H1 (cell line): ENCODE measurements at places on chromosomes 5 and 9. TPM values are rescaled to one million over a fixed set of nuclear protein-coding genes. Genes with fewer than 3 reads are reported as not detected.

DNA sequence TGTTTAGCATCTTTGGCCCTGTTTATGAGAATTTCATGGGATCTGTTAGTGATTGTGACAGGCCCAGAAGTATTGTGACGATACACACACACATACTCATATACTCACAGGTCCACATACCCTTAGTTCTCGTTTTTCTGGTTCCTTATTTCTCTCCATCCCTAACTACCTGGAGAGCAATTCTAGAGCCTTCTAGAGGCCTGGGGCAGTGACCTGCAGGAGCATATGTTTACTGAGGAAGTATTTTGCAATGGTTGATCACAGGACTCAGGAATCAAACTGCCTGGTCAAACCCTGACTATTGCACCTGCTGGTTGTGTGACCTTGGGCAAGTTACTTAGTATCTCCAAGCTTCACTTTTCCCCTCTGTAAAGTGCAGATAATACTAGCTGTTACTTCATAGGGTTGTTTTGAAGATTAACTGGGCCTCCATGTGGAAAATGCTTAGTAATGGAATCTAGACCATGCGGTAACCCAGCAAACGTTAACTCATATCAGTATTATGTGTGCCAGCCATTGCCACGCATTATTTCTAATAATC lies 8.7 kb downstream of the PAPPA start:
- no peaks in the 10 kb centered on the region for H3K36me3 ChIP-seq
- H3K27me3 ChIP-seq, result peaks cover 1% of the 10 kb centered on the region
- DNase-seq, result no peak
- H3K27ac ChIP-seq, result no peak overlapping the region
- peaks cover 7% of the 10 kb centered on the region; the same call in 1 of the 2 replicates for H3K4me1 ChIP-seq

The KCNIP1 gene
- 0.52 TPM in 2 replicates for total RNA-seq

The PTRH1 gene
- 11.1 and 11.2 TPM in 2 replicates for total RNA-seq

GRCh38 chr5:92885950-92886349 lies 695.1 kb downstream of the NR2F1-AS1 start:
- no peaks in the 10 kb centered on the region for H3K27me3 ChIP-seq
- no peak overlapping the region for H3K27ac ChIP-seq
- no peaks in the 10 kb centered on the region for H3K36me3 ChIP-seq
- peak; percentile 39 for DNase-seq

DNA sequence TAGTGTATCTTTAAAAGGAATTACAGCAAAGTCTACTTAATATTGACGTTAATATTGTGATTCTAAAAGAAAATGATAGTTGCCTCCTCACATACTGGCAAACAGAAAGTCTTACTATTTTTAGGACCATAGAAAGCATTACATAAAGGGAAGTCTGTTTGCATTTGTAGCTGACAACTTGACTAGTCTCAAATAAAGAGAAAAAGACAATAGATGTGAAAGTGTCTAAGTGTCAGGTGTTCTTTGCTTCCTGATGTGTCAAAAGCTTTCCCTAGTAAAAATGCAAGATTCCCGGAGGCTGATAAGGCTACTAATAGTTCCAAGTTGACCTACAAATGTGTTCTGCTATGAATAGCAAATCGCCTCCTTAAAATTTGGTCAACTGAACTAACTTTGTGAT lies 259.7 kb downstream of the CDH10 start:
- no peak overlapping the region for H3K27ac ChIP-seq
- no peak for DNase-seq
- no peak overlapping the region for H3K4me3 ChIP-seq
- H3K27me3 ChIP-seq, result no peaks in the 10 kb centered on the region

DNA sequence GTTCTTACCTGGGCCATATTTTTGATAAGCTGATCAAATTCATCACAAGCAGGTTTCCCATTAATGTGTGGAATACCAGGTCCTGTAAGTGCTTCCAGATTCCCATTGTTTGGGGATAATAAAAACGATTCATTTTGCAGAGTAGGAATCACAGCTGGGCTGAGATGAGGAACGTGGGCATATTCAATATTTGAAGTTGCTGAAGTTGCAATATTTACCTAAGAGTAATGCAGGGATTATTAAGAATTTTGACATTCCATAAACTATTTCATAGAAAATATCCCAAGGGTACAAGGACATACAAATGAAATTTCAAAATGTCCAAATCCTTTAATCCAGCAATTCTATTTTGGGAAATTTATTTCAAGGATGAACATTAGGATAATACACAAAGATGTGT lies 55.1 kb downstream of the MPDZ start:
- no peak overlapping the region for H3K27ac ChIP-seq
- H3K36me3 ChIP-seq, result no peaks in the 10 kb centered on the region
- no peaks in the 10 kb centered on the region for H3K4me1 ChIP-seq
- no peak for DNase-seq
- no peak overlapping the region for H3K4me3 ChIP-seq

- DNase-seq, result no peak
- no peaks in the 10 kb centered on the region for H3K36me3 ChIP-seq
- no peaks in the 10 kb centered on the region for H3K27me3 ChIP-seq
Measured at GRCh38 chr5:125891061-125891725, 532.0 kb upstream of the GRAMD2B start.

The ARAP3 gene
- 45.7 and 48.6 TPM in 2 replicates for total RNA-seq

DNA sequence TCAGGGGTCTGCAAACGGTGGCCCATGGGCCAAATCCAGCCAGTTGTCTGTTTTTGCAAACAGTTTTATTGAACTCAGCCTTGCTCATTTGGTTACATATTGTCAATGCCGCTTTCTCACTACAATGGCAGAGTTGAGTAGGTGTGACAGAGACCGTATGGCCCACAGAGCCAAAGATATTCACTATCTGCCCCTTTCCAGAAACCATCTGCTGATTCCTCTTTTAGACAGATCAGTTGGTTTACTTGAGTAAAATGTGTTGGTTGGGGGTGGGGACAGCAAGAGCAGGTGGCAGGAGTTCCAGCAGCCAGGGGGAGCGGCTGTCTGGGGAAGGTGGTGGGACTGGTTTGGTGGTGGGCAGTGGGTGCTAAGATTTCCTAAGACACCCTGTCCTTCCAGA lies 54.8 kb downstream of the COL27A1 start:
- H3K36me3 ChIP-seq, result no peaks in the 10 kb centered on the region; the same call in 1 of the 2 replicates
- H3K27me3 ChIP-seq, result no peaks in the 10 kb centered on the region
- H3K27ac ChIP-seq, result no peak overlapping the region
- DNase-seq, result no peak

The SHOC1 gene
- not detected in 2 replicates for total RNA-seq

- no peak overlapping the region for H3K27ac ChIP-seq
- H3K4me1 ChIP-seq, result no peaks in the 10 kb centered on the region; the same call in none of the 2 replicates
- no peak overlapping the region for H3K4me3 ChIP-seq
- H3K27me3 ChIP-seq, result peaks cover 2% of the 10 kb centered on the region; the same call in 1 of the 2 replicates
Measured at GRCh38 chr5:150057996-150058395, 28.4 kb downstream of the CSF1R start.

- H3K27me3 ChIP-seq, result no peaks in the 10 kb centered on the region
- DNase-seq, result no peak
- no peak overlapping the region for H3K4me3 ChIP-seq
- H3K36me3 ChIP-seq, result no peaks in the 10 kb centered on the region
- no peak overlapping the region for H3K27ac ChIP-seq
- H3K4me1 ChIP-seq, result no peaks in the 10 kb centered on the region
Measured at GRCh38 chr9:137972355-137972987, 94.9 kb downstream of the CACNA1B start.

GRCh38 chr5:37714756-37715155 lies 125.1 kb downstream of the GDNF start:
- H3K4me3 ChIP-seq, result no peak overlapping the region
- H3K27me3 ChIP-seq, result no peaks in the 10 kb centered on the region
- H3K27ac ChIP-seq, result no peak overlapping the region
- no peaks in the 10 kb centered on the region for H3K4me1 ChIP-seq
- H3K36me3 ChIP-seq, result no peaks in the 10 kb centered on the region

GRCh38 chr5:23627976-23628375 lies 120.6 kb downstream of the PRDM9 start:
- no peaks in the 10 kb centered on the region for H3K36me3 ChIP-seq
- DNase-seq, result no peak
- no peaks in the 10 kb centered on the region for H3K4me1 ChIP-seq
- H3K27ac ChIP-seq, result no peak overlapping the region
- no peak overlapping the region for H3K4me3 ChIP-seq

DNA sequence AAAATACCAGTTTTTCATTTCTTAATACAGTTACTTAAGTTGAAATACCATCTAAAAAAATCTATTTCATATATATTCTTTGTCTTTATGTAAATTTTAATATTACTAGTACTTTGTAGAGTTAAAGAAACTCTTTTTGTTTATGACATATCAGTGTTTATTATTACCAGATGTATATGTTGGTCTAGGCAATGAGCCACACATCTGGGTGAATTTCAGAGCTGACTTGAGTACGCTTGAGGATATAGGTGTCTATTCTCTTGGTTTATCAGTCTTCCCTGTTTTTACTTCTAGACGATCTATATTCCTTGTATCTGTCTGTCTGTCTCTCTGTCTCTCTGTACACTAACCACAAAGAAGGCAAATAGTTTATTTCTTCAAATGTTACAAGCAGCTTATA lies 2.9 kb downstream of the SMAD5 start:
- H3K36me3 ChIP-seq, result no peaks in the 10 kb centered on the region; the same call in 1 of the 2 replicates
- H3K4me3 ChIP-seq, result no peak overlapping the region
- DNase-seq, result no peak
- H3K27me3 ChIP-seq, result no peaks in the 10 kb centered on the region

DNA sequence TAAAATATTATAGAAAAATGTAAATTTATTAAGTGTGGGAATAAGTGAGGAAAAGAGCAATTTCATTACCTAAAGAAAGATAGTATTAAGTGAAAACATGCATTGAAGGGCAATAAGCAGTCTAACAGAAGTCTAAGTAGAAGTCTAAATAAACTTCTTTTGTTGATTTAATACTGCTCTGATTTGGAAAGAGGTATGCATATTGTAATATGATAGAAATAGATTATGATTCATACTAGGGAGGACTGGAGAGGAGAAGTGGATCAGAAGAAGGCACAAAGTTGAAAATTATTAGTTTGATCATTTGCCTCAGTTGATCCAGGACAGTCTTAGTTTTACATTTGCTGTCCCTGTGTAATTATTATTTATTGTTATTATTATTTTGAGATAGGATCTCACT lies 6.6 kb upstream of the ERBIN start:
- H3K4me3 ChIP-seq, result no peak overlapping the region
- peaks cover 6% of the 10 kb centered on the region for H3K27me3 ChIP-seq
- H3K36me3 ChIP-seq, result no peaks in the 10 kb centered on the region
- DNase-seq, result no peak

GRCh38 chr5:135445306-135445985 lies 1.7 kb downstream of the DCANP1 start:
- DNase-seq, result no peak
- no peaks in the 10 kb centered on the region for H3K27me3 ChIP-seq
- no peaks in the 10 kb centered on the region for H3K4me1 ChIP-seq
- no peak overlapping the region for H3K4me3 ChIP-seq

- H3K36me3 ChIP-seq, result peaks cover 16% of the 10 kb centered on the region
- no peak overlapping the region for H3K4me3 ChIP-seq
- no peaks in the 10 kb centered on the region for H3K27me3 ChIP-seq
- DNase-seq, result no peak
Measured at GRCh38 chr5:37029436-37029835, 152.9 kb downstream of the NIPBL start.

DNA sequence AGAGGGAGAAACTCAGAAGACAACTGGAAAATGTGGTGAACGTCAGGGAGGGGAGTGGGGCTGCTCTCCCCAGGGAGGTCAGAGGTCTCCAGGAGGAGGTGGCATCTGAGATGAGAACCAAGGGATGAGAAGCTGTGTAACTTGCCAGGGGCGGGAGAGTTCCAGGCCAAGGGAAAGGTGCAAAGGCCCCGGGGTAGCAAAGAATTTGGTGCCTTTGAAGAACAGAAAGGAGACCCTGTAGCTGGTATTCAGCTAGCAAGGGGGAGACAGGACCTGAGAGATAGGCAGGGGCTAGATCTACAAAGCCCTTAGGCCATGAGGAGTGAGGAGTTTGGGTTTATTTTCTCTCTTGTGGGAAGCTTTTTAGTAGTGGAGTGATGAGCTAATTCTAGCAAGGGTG lies 3.3 kb downstream of the DNM1 start:
- peaks cover 3% of the 10 kb centered on the region for H3K4me1 ChIP-seq
- H3K4me3 ChIP-seq, result no peak overlapping the region
- H3K27ac ChIP-seq, result no peak overlapping the region
- no peaks in the 10 kb centered on the region for H3K27me3 ChIP-seq
- no peak for DNase-seq
- H3K36me3 ChIP-seq, result no peaks in the 10 kb centered on the region

GRCh38 chr9:38125889-38126288 lies 56.9 kb upstream of the SHB start:
- H3K27me3 ChIP-seq, result no peaks in the 10 kb centered on the region
- H3K4me3 ChIP-seq, result no peak overlapping the region
- H3K4me1 ChIP-seq, result no peaks in the 10 kb centered on the region
- H3K27ac ChIP-seq, result no peak overlapping the region
- no peak for DNase-seq

- no peak overlapping the region for H3K4me3 ChIP-seq
- DNase-seq, result no peak
- H3K36me3 ChIP-seq, result no peaks in the 10 kb centered on the region
- no peak overlapping the region for H3K27ac ChIP-seq
Measured at GRCh38 chr5:177389241-177390169, 5.3 kb downstream of the SLC34A1 start.

The PLEKHG4B gene
- total RNA-seq, result 42.9 and 43.6 TPM in 2 replicates

The DDX4 gene
- total RNA-seq, result 0.15 TPM in 1 of 2 replicates, not detected in the other

The DRD1 gene
- total RNA-seq, result 0.08 and 0.19 TPM in 2 replicates

DNA sequence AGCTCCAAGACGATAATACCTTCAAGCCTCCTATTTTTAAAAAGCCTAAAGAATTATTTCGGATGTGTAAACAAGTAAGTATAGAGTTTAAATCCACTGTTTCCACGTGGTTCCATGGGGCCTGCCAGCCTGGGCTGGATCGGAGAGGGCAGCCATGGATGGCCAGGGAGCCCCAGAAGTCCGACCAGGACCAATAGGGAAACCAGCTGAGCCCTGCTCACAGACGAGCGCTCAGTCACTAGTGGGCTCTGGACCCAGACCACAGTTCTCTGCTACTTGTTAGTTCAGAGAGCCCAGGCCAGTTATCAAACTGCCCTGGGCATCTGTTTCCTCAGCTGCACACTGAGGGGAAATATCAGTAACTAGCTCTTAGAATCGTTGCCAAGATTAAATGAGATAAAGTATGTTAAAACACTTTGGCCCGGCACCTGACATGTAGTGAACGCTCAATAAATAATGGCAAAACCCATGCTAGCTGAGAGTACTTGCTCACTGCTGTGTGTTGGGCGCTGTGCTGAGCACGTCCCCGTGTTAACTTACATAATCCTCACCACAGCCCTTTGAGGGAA lies 124.8 kb downstream of the RGS3 start:
- H3K27ac ChIP-seq, result no peak overlapping the region
- no peak overlapping the region for H3K4me3 ChIP-seq
- no peaks in the 10 kb centered on the region for H3K27me3 ChIP-seq
- peaks cover under 1% of the 10 kb centered on the region; the same call in 1 of the 2 replicates for H3K4me1 ChIP-seq

- no peak for DNase-seq
- H3K27ac ChIP-seq, result no peak overlapping the region
- no peaks in the 10 kb centered on the region for H3K27me3 ChIP-seq
- no peak overlapping the region for H3K4me3 ChIP-seq
- peaks cover 5% of the 10 kb centered on the region for H3K4me1 ChIP-seq
- no peaks in the 10 kb centered on the region for H3K36me3 ChIP-seq
Measured at GRCh38 chr9:89992326-89993198, 387.8 kb downstream of the GADD45G start.
